ENCODE measurements at places on chromosomes 2 and 18. TPM values are rescaled to one million over a fixed set of nuclear protein-coding genes. Genes with fewer than 3 reads are reported as not detected.

- DNase-seq: no peak
- H3K4me3 ChIP-seq: no peak overlapping the region
- no peaks in the 10 kb centered on the region for H3K36me3 ChIP-seq
- no peaks in the 10 kb centered on the region for H3K4me1 ChIP-seq
- peaks cover 21% of the 10 kb centered on the region for H3K27me3 ChIP-seq
These were observed 7.2 kb downstream of the VSNL1 start for GRCh38 chr2:17547737-17548136.

DNA sequence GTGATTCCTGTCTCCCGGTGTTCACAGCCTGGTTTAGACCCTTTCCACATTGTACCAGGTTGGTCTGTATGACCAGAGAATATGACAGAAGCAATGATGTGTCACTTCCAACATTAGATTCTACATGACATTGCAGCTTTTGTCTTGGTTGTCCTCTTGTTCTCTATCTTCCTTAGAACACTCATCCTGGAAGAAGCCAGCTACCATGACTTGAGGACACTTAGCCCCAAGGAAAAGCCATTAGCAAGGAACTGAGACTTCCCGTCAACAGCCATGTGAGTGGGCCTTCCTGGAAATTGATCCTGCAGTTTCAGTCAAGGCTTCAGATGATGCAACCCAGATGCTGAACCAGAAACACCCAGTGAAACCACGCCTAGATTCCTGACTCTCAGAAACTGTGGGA, 143.3 kb downstream of the MREG start:
- H3K27me3 ChIP-seq: peaks cover 16% of the 10 kb centered on the region
- DNase-seq: no peak
- H3K36me3 ChIP-seq: no peaks in the 10 kb centered on the region
- H3K4me3 ChIP-seq: no peak overlapping the region
- H3K4me1 ChIP-seq: no peaks in the 10 kb centered on the region
- no peak overlapping the region for H3K27ac ChIP-seq

- H3K4me3 ChIP-seq: no peak overlapping the region
- no peaks in the 10 kb centered on the region for H3K27me3 ChIP-seq
- H3K4me1 ChIP-seq: no peaks in the 10 kb centered on the region
- no peak overlapping the region for H3K27ac ChIP-seq
These were observed 229.5 kb upstream of the ZC3H15 start for GRCh38 chr2:186256540-186256939.

Gene TLX2
- total RNA-seq: 2.4 TPM

- peaks cover 38% of the 10 kb centered on the region for H3K27me3 ChIP-seq
- no peak for DNase-seq
- no peaks in the 10 kb centered on the region for H3K36me3 ChIP-seq
- H3K4me1 ChIP-seq: no peaks in the 10 kb centered on the region
- H3K4me3 ChIP-seq: no peak overlapping the region
- H3K27ac ChIP-seq: no peak overlapping the region
These were observed 181.3 kb downstream of the INSIG2 start for GRCh38 chr2:118269408-118270051.

Gene COL3A1
- total RNA-seq: not detected

- H3K36me3 ChIP-seq: no peaks in the 10 kb centered on the region
- no peaks in the 10 kb centered on the region for H3K27me3 ChIP-seq
- H3K4me1 ChIP-seq: peaks cover 7% of the 10 kb centered on the region
- no peak overlapping the region for H3K27ac ChIP-seq
These were observed 84.9 kb downstream of the BCL11A start for GRCh38 chr2:60468382-60469085.

GRCh38 chr2:148642891-148643416, 1.6 kb upstream of the EPC2 start:
- H3K27ac ChIP-seq: peak overlapping the region; percentile 90
- peaks cover 5% of the 10 kb centered on the region for H3K36me3 ChIP-seq
- H3K4me1 ChIP-seq: peaks cover 25% of the 10 kb centered on the region
- no peak for DNase-seq

Gene SCYGR3
- not detected for total RNA-seq

Gene LANCL1
- total RNA-seq: 49.1 TPM

DNA sequence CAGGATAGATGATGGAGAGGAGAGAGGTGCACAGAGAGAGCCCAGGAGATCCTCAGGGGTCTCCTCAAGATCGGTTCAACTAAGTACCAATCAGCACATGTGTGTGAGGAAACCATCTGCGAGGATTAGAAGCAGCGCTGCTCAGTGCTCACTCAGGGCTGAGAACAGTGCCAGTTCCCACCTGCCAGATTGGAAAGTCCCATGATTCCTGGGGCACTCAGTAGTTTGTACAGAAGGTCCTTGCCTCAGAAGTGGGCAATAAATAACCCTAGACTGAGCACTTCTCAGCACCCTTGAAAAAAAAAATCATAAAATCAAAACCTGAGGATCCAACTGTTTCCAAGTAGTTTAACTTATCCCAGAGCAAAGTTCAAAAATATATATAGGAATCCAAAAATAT, 53.8 kb downstream of the SEMA4F start:
- no peak for DNase-seq
- H3K4me3 ChIP-seq: no peak overlapping the region
- H3K27me3 ChIP-seq: no peaks in the 10 kb centered on the region
- no peak overlapping the region for H3K27ac ChIP-seq

GRCh38 chr2:122562775-122563174, 807.3 kb downstream of the TSN start:
- no peak for DNase-seq
- H3K4me1 ChIP-seq: no peaks in the 10 kb centered on the region
- H3K36me3 ChIP-seq: no peaks in the 10 kb centered on the region
- H3K4me3 ChIP-seq: no peak overlapping the region
- no peak overlapping the region for H3K27ac ChIP-seq
- H3K27me3 ChIP-seq: no peaks in the 10 kb centered on the region

- no peak overlapping the region for H3K27ac ChIP-seq
- no peaks in the 10 kb centered on the region for H3K4me1 ChIP-seq
- H3K36me3 ChIP-seq: peaks cover 4% of the 10 kb centered on the region
These were observed 790.4 kb downstream of the TSN start for GRCh38 chr2:122545821-122546220.

Data from activated T-cell treated with anti-CD3 and anti-CD28 coated beads, Interleukin-2, amount 50 U/mL, for 72 hours (primary cell).